Ammon's horn (tissue), 1 donor: ENCODE measurements at places on chromosomes 6 and 20.

- no peak for DNase-seq
Measured at GRCh38 chr6:123564361-123564760, 72.4 kb downstream of the TRDN start.

- peak; percentile 73 for DNase-seq
Measured at GRCh38 chr6:90393232-90393884, 96.7 kb upstream of the BACH2 start.

GRCh38 chr20:407133-407952, 756 bp upstream of the RBCK1 start:
- DNase-seq, result peak; percentile 88

- DNase-seq, result peak; percentile 87
Measured at GRCh38 chr6:30828027-30828962, 56.0 kb upstream of the DDR1 start.
